ENCODE measurements at places on chromosomes 1 and 21.

GRCh38 chr1:210237479-210237878, 4.9 kb downstream of the SERTAD4 start:
- no peak for DNase-seq

GRCh38 chr1:925561-926421, 2.1 kb downstream of the SAMD11 start:
- no peak for DNase-seq

DNA sequence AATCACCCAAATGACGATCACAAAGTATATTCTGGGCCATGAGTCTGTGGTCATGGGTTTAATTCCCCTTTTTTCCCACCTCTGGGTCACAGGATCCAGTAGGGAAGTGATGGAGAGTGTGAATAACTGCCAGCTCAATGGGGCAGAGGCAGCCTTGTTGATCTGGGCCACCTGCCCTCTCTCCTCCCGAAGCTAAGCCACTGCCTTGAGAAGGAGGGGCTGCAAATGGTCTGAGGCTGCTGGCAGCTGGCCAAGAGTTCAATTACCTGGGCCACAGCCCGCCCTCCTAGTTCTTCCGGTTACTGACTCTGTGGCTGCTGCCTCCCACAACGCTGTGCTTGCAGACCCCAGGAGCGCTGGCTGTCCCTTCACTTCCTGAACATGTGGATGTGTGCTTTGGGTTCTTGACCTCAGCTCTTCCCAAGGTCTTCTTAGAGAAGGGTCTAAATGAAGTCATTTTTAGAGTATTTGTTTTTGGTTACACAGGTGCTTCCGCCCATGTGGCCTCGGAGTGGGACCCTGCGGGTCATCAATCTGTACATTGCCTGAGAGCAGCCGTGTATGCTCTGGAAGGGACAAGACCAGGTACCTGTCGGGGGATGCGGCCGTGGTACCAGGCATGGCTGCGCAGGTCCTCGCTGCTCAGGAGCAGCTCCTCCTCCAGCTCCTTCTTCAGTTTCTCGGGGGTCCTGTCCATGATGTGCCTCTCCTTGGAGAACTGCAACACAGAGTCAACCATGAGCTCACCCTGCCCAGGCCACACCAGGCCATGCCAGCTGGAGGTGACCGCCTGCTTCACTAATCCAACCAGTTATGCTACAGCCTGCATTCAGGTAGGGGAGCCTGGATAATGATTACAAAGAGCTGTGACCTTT, 89.7 kb downstream of the BCAR3 start:
- DNase-seq = no peak

- DNase-seq = no peak
Measured at GRCh38 chr1:154970631-154971340, at the start of gene SHC1. Gene SHC1 (minus strand): TSS chr1:154970747. CDS start chr1:154970526, 221 bp downstream.

- DNase-seq = no peak
Measured at GRCh38 chr1:35894183-35894582, 11.2 kb downstream of the AGO1 start.

Data from CD4-positive, CD25-positive, alpha-beta regulatory T cell (primary cell).